ENCODE measurements at places on chromosomes 6 and 20.
A peak's percentile ranks its signal among the peaks of the same experiment; 100 is the strongest.

GRCh38 chr6:83615025-83615999, 93.6 kb downstream of the SNAP91 start:
- DNase-seq = peak; percentile 27

- DNase-seq = no peak
Observed at GRCh38 chr6:110322874-110323242, 35.3 kb downstream of the METTL24 start.

DNA sequence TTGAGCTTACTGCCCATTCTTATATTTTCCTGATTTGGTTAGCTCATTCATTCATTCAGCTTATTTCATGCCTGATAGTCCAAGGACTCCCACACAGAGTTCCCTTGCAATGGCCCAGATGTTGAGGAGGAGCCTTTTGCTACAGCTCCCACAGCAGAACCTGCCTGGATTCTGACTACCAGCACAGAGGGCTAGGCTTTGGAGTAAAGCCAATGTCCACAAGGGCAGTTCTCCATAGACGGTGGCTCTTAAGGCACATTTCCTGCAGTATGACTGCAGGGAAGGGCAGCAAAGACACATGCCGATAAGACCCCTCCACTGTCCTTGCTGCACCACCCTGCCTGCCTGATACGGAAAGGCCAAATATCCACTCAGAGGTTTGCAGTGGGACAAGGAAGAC, 112.3 kb upstream of the SYNDIG1 start:
- DNase-seq = no peak

DNA sequence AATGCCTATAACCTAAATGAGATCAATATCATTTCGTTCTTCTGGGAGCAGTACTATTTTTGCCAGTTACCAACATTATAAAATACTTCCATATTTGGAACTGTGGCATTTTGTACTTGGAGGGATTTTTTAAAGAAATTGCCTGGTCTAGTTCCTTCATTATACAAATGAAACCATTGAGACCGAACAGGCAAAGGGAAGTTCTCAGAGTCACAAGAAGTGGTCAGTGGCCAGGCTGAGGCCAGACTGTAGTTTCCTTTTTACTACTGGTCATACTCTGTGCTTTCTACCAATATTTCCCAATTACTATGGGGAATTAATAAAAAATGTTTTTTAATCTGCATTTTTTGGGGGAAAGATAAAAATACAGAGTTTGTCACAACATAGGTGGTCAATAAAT, 332.0 kb downstream of the NRN1 start:
- no peak for DNase-seq

GRCh38 chr6:158569036-158569435, 9.1 kb downstream of the TMEM181 start:
- no peak for DNase-seq

DNA sequence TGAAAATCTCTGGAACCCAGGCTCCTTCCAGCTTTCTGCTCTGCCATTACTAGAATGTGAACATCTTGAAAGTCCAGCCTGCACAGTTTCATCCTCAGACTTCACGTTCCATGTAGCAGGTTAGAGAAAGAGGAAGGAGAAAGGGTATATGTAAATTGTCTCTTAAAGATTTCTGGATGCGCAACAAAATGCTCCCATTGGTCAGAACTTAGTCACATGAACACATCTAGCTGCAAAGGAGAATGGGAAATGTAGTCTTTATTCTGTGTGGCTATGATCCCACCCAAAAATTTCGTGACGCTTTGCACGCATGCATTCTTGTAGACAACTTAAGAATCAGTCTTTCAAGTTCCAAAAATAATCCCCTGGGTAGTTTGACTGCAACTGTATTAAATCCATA, 46.4 kb upstream of the CHD6 start:
- DNase-seq = peak; percentile 8

DNA sequence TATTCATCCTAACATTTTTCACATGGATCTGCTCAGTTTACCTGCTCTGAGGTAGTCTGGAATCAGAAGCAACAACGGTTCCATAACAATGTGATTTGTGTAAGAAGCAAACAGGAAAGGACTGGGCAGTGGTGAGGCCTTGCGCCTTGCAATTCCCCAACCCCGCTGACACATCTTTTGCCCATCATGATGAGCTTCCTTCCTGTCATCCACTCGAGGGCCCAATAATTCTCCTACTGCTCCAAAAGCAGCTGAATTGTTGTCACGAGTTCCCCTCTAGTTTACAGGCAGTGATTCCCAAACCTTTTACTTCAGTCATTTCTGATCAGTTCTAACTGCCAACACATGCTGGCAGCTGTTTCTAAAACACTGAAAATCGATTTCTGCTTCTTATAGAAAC, 22.9 kb downstream of the STX7 start:
- no peak for DNase-seq

DNA sequence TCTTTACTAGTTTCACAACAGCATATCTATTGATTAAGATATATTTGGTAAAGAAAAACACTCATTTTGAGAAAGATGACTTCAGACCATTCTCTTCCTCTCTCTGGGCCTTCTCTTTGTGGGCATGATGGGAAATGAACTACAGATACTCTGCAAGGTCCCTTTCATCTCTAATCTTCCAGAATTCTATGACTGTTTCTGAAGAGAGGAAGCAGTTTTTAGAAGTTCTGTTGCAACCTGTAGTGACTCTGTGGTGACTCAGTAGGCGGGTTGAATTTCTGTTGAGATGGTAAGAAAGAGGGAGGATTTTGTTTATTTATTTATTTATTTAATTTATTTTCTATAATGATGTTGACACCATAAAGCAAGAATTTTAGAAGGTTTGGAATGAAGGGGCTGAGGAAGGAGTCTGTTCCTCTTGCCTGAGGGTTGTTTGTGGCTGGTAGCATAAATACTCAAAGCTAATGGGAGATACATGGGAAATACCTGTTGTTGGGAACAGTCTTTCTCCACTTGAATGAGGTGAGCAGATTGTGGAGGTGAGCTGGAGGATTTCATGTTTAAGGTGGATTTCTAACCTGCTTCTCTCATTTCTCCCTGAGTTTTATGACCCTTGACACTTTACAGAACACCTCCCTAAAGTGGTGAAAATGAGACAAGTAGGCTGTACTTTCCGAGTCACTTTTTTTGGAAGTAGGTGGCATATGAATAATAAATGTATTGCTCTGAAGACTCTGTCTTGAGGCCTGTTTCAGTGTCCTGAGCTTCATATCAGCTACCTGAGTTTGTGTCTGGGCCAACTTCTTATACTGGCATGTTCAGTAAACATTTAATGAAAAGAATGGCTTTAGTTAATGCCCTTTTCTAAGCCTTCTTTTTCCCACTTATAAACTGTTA, 15.0 kb downstream of the ACSS2 start:
- peak; percentile 54 for DNase-seq

DNA sequence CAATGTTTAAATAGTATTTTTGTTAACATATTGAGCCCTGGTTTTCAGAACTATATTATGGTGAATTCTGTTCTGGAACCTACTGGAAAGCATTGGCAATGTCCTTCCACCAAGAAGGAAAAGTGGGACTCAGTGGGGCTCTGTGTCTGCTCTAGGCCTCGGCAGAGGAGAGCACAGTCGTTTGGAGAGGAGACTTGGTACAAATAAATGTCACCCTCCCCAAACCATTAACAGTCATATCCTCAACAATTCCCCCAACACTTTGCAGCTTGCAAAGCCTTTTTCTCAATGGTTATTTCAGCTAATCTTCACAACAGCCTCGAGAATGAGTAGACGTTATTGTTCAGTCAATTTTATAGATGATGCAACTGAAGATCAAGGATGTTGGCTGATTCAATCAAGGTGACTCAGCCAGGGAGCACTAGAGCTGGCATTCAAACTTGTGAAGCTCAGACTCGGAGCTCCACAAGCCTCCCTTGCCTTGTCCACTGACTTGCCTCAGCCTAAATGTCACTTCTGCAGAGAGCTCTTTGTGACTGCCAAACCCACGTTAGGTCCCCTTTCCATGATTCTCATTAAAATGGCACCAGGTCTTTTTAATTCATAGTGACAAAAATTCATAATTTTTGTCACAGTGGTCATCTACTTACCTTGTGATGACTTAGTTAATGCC, 60.6 kb downstream of the TOX2 start:
- no peak for DNase-seq

- DNase-seq = peak; percentile 95
Observed at GRCh38 chr6:36067374-36068011, 39.9 kb downstream of the MAPK14 start.

- DNase-seq = no peak
Observed at GRCh38 chr6:75223428-75223827, 17.6 kb upstream of the COL12A1 start.

DNA sequence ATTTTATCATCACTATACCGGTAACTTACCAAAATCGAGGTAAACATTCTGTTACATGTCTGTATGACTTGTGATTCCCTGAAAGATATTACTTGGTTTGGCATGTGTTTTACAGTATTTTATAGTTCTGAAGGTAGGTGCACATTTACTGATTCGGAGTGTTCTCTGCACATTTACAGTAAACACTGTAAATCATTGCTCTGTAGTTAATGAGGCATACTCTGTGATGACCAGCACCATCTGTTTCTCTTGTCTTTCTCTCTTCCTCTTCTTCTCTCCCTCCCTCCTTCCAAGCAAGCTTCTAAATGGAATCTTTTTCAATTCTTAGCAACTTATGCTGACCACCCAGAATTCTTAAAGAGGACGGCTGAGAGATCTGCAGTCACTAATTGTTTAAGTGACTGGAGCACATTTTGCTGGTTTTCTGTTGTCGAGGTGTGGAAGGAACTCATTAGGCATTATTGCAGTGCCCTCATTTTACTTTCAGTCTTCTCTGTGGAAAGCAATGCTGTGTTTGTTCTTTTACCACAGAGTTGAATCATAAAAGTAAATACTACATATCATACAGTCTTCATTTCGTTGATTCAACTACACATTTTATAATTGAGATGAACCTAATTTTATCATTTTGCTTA, 126.5 kb downstream of the UTRN start:
- DNase-seq = no peak

DNA sequence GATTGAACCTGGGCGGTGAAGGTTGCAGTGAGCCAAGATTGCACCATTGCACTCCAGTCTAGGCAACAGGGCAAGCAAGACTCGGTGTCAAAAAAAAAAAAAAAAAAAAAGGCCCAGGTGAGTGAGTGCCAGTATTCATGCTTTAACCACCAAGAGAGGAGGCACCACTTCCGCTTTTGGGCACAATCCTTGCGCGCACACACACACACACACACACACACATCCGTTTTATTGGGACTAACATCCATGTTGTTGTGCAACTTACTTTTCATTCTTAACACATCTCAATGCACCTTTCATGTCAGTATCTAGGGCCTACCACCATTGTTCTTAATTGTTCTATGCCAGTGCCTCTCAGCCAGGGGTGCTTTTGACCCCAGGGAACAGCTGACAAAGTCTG, 263.0 kb downstream of the CDC5L start:
- DNase-seq = no peak

DNA sequence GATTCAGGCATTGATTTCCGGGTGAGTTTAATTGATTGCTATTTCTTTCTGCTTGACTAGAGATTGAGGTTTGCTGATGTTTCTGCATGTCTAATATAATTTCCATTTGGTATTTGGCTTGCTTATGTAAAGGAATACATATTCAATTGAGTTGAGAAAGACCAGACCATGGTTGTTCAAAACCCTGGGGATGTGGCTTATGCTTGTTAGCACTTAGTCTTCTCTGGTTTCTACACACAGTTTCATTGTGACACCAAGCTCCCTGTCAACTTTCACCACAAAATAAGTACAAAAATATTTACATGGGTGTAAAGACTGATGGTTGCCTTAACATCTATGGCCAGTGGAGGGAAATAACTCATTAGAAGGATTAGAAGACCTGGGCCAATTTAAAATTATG, 209.6 kb downstream of the CDH26 start:
- DNase-seq = no peak

- DNase-seq = peak; percentile 29
Observed at GRCh38 chr6:95091823-95092436, 485.4 kb upstream of the MANEA start.

DNA sequence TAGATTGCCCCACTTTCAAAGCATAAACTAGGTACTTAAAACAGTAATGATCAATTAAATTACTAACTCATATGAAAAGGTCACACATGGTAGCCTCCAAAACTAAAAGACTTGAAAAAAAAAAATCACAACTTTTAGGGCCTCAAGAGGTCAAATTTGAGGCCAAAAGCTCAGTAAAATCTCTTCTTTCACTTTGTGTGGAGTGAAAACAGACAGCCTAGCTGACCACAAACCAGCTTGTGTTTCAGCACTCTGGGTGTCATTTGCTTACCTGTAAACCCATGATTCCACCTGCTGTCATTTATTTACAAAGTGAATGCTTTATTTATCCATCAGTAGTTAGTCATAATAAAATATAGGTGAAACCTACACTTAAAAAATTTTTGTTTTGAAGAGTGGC, 34.0 kb downstream of the GNAS start:
- no peak for DNase-seq

GRCh38 chr20:50152394-50153152, 950 bp downstream of the PEDS1 start:
- no peak for DNase-seq

DNA sequence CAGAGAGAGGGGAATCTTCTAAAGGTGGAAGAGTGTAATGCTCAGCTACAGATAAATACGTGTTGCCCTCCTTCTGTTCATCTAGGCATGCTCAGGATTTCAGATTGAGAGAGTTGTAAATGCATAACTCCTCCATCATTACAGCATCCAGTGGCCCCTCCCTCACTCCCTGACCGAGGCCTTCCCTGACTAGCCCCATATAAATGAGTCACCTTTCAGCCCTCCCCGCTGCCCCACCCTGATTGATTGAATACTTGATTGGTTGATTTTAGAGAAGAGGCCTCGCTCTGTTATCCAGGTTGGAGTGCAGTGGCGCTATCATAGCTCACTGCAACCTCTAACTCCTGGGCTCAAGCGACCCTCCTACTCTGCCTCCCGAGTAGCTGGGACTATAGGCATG, 193.7 kb downstream of the EYA2 start:
- no peak for DNase-seq

- no peak for DNase-seq
Observed at GRCh38 chr6:130233330-130233729, 10.6 kb upstream of the SAMD3 start.

DNA sequence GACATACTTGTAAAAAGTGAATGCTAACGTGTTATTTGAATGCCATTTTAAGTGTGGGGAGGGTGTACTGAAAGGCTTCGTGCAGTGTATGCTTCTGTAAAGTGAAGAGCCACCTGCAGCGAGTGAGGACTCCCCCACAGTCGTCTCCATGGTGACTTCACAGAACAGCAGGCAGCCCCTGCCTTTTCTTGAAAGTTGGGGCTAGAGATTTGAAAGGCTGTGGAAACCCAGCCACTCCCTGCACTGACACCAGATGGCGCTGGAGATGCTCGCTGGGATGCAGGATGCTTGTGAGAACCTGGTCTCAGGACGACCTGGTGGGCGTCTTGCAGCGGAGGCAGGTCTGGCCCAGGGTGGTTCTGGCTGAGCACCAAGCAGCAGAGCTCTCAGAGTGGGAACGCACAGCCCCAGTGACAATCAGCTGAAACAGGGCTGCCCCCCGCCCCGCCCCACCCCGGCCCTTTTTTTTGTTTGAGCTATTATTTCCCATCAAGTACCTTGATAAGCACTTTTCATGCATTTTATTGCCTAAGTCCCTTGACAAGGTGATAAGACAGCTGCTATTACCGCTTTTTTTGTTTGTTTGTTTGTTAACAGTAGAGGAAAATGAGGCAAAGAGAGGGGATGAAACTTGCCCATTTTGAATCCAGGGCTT, 150.3 kb downstream of the SYCP2 start:
- DNase-seq = peak; percentile 47

- no peak for DNase-seq
Observed at GRCh38 chr6:144862769-144863168, 577.6 kb downstream of the UTRN start.
